ENCODE measurements at places on chromosomes 11 and 22.

DNA sequence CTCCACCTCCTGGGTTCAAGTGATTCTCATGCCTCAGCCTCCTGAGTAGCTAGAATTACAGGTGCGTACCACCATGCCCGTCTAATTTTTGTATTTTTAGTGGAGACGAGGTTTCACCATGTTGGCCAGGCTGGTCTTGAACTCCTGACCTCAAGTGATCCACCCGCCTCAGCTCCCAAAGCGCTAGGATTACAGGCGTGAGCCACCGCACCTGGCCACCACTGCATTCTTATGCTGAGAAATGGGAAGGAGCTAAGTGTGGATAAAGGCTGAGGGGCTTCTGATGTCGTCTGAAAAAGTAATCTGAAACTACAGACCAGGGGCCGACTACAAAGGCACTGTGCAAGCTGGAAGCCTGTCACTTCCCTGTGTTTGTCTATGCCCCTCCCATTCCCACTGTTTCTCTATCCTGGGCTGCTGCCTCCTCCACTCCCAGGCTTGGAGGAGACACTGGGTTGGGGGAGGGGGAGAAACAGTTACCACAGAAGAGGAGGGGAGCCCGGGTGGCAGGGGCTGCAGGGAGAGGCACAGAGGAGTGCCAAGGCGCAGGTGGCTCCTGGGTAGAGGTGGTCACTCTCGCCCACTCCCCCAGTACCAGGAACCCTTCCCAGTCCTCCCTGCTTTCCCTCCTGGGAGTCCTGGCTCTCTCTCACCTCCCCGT is 2.9 kb upstream of the MTA2 start:
- no peak for DNase-seq

- no peak for DNase-seq
Observed at GRCh38 chr22:46862418-46863324, 100.2 kb downstream of the TBC1D22A start.

GRCh38 chr11:75570559-75571139 is 8.6 kb downstream of the SERPINH1 start:
- no peak for DNase-seq

- DNase-seq, result no peak
Observed at GRCh38 chr11:114399490-114400215, 658 bp downstream of the C11orf71 start.

DNA sequence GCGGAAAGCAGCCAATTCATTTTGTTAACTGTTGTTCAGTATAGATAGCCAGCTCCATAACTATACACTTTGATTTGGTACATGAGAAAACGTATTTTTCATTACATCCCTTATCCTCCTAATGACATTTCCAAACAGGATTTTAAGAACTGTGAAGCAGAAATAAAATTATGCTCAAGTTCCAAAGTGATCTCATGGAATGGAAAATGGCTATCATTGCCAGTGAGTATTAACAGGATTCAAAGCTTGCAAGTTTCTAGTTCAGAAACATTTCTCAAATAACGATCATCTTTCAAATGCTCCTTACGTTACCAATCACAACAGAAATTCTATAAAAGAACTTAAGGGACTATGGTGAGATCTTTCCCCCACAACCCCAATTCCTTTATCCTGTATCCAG is 53.7 kb downstream of the CADM1 start:
- DNase-seq, result no peak

- no peak for DNase-seq
Observed at GRCh38 chr22:35995348-35995747, 33.3 kb downstream of the RBFOX2 start.

- no peak for DNase-seq
Observed at GRCh38 chr11:76073724-76074123, 132.6 kb downstream of the WNT11 start.

DNA sequence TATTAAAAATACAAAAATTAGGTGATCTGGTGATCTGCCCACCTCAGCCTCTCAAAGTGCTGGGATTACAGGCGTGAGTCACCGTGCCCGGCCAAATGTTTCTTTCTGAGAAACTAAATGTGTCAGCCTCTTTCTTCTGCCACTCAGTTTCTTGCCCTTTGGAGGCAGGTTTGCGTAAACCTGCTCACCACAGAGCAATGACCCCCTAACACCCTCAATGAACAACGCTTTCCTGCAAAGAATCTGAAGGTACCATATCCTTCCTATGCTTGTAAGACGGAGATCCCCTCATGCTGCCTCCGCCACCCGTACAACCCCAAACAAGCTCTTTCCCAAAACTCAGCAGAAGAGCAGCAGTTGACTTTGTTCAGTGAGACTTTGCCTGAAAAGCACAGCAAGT is 38.7 kb upstream of the TTLL12 start:
- no peak for DNase-seq

DNA sequence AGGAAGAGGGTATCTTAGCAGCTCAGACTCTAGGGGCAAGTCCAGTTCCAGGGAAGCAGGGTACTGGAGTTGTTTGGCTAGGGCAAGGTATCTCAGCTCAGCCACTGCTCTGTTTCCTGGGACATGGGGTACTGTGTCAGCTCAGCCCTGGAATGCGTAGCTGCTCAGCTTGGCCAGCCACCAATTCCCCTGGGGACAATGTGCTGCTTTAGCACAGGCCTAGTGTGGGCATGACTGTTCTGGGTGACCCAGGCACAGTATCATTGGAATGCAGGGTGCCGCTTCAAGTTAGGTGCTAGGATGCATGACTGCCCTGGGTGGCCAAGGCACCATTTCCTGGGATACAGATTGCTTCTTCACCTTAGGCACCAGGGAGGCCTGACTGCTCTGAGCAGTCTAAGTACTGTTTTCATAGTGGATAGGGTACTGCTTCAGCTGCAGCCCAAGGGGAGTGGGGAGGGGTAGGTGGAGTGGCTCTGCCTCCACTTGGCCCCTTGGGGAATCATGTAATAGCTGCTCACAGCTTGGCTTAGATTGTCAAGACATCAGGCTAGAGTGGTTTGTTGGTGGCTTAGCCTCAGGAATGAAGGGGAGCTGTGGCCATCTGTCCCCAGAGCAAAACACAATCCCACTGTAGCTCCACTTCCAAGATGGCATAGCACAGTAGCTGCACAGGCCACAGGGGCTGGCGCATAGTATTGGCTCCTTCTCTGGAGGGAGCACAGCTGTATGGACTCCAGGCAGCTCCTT is 36.0 kb downstream of the MADD start:
- no peak for DNase-seq

GRCh38 chr22:28674121-28674563 is 5.5 kb downstream of the TTC28 start:
- DNase-seq, result peak; percentile 14

- DNase-seq, result no peak
Observed at GRCh38 chr11:27496461-27496860, 10.1 kb downstream of the LIN7C start.

- no peak for DNase-seq
Observed at GRCh38 chr11:17244046-17244445, 32.5 kb upstream of the NUCB2 start.

DNA sequence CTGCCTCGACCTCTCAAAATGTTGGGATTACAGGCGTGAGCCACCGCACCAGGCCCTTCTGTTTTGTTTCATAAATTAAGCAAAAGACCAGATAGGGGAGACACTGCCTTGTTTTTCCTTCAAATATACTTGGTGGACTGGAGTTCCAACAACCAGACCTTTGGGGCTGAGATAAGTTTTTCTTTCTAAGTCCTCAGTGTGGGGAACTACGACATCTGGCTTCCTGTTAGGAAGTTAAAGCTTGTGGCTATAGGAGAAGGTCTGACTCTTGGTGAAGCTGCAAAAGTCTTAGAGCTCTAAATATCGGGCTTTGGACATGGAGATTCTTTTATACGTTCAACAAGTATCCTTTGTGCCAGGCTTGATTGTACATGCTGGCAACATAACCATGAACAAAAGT is 64.1 kb upstream of the EED start:
- DNase-seq, result no peak

GRCh38 chr11:28581286-28582242 is 473.4 kb downstream of the METTL15 start:
- no peak for DNase-seq

DNA sequence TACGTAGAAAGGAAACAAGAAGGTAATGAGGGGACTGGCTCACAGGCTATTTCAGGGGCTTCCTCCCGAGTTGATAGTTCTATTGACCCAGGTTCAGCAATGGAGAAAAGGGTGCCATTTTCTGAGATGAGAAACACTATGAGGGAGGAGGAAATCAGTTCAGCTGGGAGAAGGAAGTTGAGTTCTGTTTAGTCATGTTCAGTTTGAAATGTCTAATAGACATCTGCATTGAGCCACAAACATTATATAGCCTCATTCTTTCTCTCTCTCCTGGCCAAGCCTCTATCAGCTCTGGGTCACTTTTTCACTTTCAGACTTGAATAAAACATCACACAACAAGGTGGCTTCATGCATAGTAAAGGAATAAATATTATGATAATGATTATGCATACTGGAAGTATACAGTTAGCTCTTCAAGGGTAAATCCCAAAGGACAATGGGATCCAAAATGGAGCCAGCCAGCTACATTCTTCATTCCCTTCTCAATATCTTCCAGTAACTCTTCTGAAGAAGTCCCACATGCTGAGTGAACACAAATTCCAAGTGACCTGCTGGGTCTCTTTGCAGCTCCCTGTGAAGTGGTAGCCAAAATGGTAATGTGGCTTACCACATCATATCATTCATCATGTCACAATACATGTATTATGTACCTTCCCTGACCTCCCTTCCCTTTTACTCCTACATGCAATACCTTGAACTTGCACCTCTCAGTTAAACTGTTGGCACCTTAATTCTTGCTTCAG is 80.9 kb upstream of the CD44 start:
- no peak for DNase-seq

DNA sequence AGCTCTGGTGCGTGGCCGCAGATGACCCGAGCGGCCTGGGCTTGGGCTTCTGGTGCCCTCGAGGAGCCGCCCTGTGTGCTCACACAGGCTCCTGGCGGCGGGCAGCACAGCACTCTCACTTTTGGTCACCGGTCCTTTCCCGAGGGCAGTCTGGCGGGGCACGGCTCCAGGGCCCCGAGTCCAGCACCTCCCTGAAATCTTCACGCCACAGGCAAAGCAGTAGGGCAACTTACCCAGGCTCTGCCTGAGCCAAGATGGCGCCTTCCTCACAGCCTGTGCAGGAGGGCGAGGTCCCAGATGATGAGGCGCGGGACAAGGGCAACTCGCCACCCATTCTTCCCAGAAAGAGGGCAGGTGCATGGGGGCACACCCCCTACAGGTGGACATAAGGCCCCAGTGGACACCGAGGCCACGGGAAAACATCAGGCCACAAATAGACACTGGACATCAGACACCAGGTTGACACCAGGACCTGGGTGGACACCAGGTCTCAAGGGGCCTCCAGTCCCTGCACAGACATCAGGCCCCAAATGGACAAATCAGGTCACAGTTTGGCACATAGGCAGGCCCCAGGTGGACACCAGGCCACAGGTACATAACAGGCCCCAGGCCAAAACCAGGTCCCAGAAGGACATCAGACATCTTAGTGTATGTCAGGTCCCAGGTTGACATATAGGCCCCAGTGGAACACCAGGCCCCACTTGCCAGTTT is 57.6 kb upstream of the SEPTIN5 start:
- DNase-seq, result no peak

DNA sequence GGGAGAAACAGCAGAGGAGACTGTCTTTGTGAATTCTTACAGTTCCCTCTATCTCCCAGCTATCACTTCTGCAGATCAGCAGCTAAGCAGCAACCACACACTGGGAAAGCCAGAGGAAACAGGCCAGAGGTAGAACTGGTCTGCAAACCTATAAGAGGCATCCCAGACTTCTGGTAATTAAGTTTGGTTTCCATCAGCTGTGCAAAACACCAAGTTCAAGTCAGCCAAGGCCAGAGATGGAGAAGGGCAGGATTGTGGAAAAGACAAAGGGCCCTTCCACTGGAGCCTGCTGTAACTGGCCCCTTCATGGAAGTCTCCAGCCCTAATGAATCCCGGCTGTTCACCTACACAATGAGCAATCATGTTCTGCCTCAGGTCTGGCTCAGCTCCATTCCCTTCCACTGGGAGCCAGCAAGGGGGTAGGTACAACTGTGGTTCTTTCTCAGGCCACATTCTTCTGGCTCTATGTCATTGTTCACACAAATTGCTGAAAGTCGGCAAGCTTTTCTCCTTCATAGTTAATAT is 4.6 kb upstream of the PAMR1 start:
- no peak for DNase-seq

DNA sequence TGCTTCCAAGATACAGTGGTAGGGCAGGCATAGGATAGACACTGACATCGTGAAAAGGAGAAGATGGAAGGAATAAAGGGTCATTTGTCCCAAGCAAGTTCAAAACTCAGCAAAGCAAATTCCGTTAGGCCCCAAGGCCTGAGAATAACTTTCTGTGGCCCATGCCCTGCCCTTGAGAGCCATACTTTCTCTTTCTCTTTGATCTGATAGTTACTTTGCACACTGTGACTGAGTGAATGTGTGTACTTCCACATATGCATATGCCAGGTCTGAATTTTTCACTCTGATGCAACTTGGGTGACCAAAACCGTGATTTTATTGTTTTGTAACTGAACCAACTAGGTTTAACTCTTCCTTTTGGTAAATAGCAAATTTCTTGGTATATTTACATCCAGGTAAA is 371.5 kb downstream of the RAB38 start:
- DNase-seq, result no peak

DNA sequence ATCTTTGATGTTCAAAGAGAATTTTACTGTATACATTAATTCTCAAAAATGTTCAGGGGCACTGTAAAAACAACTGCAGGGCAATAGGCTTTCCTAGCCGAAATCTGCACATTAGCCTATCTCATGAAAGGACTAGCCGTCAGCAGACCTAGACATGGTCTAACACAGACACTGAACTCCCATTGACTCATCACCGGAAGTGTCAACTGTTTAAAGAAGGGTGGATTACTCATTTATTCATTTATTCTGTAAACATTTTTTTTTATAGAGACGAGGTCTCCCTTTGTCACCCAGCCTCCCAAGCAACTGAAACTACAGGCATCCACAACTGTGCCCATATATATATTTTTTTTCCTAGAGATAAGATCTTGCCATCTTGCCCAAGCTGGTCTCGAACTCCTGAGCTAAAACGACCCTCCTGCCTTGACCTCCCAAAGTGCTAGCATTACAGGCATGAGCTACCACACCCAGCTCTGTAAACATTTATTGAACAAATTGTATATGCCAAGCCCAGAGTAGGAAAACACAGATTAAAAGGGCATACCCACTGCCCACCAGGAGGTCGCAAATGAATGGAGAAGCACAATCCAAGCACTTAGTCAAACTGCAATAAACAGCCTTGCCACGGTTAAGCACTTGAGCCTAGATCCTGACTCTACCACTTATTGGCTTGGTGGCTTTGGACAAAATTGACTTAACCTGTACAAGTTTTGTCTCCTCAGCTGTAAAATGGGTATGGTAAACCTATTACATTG is 26.6 kb downstream of the RAB30 start:
- no peak for DNase-seq

- DNase-seq, result peak; percentile 47
Observed at GRCh38 chr11:14237444-14237961, 121.5 kb downstream of the RRAS2 start.

DNA sequence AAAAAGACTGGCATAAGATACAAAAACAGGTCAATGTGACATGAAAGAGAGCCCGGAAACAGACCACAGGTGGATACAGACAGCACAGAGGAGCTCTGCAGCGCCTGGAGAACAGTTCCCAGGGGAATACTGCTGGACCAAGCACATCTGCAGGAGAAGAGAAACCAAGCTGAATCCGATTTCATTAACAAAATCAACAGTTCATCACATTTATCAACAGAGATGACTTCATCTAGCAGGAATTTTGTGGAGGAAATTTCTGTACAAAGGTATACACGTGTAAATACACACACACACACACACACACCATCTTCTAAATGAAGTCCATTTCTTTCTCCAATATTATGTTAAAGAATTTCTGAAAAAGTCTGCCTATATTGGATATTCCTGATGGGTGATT is 17.1 kb downstream of the YPEL1 start:
- no peak for DNase-seq
